ENCODE measurements at places on chromosomes 1 and 21.

DNA sequence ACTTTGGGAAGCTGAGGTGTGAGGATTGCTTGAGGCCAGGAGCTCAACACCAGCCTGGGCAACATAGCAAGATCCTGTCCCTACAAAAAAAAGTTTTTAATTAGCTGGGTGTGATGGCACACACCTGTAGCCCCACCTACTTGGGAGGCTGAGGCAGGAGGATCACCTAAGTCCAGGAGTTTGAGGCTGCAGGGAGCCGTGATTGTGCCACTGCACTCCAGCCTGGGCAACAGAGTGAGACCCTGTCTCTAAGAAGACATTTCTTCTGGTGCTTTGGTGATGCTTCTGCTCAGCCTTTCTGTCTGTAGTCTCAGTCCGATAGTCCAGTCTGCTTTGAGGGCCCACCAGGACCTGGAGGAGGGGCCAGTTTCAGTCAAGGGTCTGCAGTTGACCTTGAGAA is 8.3 kb downstream of the PGD start:
- DNase-seq, result no peak

- DNase-seq, result no peak
Observed at GRCh38 chr21:45297329-45297728, 9.6 kb upstream of the POFUT2 start.

DNA sequence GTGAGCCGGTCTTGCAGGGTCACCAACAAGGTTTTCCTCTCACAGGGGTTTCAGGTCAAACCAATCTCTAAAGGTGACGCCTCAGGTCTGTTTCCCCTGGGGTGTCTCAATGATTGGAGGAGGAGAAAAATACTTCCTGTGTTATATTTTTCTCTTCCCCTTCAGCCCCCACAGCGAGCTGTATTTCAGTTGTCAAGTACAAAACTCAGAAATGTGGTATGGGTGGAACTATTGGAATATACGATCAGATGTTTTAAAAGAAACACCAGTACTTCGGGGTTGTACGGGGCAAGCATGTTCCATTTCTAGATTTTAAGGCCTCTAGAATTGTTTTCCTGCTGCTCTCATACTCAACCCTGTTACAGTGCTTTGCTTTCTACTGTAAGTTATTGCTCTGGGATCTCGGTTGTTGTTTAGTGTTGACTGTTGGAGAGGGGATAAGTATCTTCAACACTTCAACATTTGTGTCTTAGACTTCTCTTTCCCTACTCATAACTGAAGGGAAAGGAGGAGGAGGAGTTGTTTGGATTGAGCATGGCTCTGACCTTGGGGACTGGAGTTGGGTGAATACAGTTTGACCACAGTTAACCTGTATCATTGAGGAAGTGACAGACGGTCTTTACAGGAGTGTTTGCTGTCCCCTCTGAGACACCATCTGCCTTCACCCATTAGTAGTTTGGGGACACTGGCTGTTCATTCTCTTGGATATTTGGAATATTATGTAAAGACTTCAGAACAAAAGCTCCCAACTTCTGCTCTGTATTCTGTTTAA is 2.0 kb downstream of the MAPKAPK2 start:
- DNase-seq, result no peak

GRCh38 chr1:1858382-1859086 is 32.4 kb downstream of the GNB1 start:
- peak; percentile 86 for DNase-seq

DNA sequence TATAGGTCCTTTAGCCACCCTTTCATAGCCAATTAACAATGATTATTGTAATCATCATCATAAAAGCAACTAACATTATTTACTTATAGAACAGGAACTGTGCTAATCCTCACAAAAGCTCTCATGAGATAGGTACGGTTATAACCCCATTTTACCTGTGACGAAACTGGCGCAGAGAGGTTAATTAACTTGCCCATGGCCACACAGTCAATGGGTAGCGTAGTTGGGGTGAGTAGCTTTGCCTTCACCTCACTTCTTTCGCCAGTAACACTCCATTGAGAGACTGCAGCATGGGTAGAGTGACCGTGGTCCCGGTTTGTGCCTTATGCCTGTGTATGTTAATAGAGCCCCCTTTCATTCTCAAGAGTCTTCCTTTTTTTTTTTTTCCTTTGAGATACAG is 10.3 kb downstream of the NIPAL3 start:
- no peak for DNase-seq

Data from fibroblast of skin of scalp (primary cell).